Caudate nucleus (tissue), 63 donors: ENCODE measurements at places on chromosomes 12 and 14.

GRCh38 chr12:43169115-43169681 lies 382.8 kb downstream of the ADAMTS20 start:
- no peak for DNase-seq

DNA sequence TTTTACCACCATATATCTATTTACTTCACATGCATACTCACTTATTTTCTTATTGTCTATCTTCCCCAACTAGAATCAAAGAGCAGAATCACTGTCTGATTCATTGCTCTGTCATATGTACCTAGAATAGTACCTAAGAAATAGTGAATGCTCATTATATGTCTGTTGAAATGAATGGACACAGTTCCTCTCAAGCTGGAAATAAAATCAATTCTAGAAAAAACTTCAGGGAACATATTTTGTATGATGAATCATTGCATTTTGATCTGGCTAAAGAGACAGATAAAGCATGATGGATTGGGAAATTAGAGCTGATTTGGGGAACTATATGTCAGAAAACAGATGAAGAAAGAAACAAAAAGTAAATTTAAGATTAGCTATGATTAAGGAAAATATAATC lies 623.3 kb downstream of the C12orf50 start:
- DNase-seq = no peak

DNA sequence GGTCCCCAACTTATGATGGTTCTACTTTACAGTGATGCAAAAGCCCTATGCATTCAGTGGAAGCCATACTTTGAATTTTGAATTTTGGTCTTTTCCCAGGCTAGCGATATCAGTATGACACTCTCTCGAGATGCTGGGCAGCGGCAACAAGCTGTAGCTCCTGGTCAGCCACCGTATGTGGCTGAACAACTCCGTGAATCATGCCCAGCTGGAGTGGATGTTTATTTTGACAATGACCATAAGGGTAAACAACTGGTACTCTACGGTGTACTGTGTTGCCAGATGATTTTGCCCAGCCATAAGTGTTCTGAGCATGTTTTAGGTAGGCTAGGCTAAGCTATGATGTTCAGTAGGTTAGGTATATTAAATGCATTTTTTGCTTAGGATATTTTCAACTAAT lies 8.2 kb upstream of the ZNF410 start:
- DNase-seq = no peak

GRCh38 chr14:74333909-74334308 lies 14.4 kb upstream of the VRTN start:
- no peak for DNase-seq

DNA sequence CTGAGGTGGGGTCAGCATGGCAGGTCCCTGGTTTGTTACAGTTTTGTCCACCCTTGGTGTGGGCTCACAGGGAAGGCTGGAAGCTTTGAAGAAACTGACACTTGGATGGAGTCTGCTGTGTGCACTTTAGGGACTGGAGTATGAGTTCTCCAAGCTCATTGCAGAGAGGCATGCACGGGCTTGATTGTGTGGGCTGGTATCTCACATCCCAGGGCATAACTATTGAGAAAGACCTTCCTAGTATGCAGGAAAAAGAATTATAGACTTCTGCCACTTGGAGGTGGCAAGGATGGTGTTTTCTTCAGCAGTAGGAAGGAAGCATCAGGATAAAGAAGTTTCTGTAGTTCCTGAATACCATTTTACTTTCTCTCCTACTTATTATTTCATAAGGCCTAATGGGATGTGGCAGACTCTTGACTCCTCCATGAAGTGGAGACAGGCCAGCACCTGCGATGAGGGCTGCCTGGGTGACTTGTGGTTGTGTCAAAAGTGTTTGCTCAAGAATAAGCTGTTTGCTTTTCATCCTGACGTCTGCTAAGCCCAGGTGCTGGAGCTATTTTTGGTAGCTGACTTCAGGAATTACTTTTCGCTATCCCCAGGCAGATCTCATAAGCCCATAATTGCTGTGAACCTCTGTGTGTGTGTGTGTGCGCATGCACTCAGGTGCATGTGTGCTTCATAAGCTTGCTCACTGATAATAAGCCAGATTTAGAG lies 125.8 kb downstream of the KTN1 start:
- DNase-seq = no peak

- no peak for DNase-seq
These were observed 38.7 kb downstream of the SH2B3 start for GRCh38 chr12:111444314-111444924.

DNA sequence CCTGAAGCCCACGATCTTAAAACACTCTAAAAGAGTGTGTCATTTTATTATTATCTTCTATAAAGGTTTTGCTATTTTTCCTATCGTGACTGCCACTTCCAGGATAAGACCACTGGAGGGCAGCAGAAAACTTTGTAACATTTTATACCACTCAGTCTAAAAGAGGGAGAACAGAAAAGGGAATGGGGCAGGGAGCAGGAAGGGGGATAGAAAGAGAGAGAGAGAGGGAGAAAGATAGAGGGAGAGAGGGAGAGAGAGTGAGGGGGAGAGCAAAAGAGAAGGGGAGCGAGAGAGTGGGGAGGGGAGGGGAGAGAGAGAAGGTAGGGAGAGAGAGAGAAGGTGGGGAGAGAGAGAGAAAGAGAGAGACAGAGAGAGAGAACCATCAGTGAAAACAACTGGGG lies 2.0 kb upstream of the ART4 start:
- no peak for DNase-seq

DNA sequence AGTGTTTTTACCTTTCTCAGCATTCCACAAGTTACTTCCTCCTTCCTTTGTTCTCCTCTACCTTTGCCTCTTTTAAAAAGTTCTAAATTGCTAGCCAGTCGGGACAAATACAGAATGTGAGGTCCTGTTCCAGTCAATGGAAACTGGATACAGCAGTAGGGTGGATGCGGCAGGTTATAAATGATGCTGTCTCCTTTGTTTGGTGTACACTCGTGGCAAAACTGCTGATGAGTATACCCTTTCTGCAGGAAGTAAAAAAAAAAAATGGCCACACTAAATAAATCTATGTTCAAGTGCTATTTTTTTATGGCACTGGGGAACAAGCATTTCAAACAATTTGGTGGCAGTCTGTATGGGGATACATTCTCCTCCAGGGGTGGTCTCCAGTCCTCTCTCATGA lies 27.5 kb downstream of the KLRK1 start:
- DNase-seq = no peak

DNA sequence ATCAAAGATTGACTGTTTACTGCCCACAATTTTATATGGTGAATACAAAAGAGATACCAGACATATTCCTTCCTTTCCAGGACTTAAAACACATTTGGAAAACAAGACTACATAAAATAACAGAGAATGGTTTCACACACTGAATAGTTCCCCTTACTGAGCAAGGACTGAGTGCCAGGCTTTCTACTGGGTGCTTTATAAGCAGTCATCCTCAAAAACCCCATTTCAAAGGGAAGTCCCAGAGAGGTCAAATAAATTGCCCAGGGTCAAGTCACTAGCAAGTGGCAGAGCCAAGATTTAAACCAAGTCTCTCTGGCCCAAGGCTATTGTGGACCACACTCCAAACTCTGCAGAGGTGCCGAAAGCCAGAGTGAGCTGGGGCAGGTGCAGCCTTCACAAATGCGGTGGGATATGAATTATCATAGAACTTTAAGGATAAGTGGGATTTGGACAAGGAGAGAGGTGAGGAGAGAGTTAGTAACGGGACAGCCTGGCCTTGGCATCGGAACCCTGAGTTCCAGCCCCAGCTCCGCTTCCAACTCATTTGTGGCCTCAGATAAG lies 9.1 kb upstream of the RPAP3 start:
- no peak for DNase-seq
